ENCODE measurements at places on chromosomes 2 and 18.

DNA sequence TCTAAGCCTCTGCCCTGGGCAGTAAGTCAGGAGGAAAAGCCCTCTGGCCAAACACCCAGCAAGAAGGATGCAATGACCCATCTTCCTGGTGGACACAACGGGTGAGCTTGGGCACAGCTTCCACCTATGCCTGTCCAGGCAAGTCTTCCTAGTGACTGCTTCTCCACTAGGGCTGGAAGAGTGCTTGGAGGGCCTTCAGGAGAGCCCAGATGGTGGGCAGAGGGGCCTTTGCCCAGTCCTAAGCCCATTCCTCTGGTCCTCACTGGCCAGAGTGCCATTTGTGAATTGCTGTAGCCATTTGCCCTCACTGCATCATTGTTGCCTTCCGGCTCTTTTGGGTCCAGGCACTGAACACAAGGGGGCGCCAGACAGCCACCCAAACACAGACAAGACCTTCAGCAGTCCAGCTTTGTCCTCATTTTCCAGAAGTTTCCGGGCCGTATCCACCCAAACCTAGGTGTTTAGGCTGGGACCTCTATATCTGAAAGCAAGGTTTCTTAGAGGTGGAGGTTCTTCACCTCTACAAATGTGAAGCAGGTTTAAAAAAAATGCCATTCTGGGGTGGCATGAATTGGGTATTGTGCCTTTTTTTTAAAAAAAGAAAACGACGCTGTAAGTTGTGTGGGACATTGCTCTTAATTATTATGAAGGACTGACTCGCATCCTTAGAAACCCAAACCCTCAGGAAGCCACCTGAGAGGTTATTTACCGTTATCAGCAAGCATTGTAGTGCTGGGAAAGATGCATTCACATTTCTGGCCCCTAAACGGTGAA is 29.5 kb downstream of the PAX8 start:
- DNase-seq: peak; percentile 62

DNA sequence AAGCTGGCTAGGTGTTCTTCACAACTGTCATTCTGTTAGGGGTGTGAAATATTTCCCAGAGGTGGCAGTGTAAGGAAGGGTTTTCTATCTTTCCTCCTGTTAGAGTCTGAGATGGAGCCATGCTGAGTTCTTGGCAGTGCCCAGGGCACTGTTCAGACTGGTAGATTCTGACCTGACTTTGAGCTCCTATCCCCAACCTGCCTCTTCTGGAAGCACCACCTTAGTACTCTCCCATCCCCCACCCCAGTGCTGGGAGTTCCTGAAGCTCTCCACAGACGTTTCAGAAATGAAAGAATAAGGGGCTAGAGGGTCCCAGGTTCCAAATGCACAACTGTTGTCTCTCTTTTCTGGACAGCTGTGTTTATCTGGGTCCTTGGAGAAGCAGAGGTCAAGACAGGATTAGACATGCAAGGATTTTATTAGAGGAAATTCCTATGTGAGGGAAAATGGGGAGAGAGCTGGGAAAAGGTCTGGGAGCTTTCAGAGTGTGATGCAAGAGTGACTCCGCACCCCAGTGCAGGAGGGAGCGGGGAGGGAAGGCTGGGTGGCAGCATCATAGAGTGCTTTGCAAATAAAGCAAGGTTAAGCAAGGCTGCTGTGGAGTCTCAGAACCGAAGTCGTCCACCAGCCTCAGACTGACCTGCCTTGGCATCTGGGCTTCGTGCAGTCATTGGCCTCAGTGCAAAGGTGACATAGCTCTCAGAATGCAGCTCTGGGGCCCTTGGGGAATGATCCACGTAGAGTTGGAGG is 75.5 kb downstream of the SLC4A3 start:
- DNase-seq: no peak

DNA sequence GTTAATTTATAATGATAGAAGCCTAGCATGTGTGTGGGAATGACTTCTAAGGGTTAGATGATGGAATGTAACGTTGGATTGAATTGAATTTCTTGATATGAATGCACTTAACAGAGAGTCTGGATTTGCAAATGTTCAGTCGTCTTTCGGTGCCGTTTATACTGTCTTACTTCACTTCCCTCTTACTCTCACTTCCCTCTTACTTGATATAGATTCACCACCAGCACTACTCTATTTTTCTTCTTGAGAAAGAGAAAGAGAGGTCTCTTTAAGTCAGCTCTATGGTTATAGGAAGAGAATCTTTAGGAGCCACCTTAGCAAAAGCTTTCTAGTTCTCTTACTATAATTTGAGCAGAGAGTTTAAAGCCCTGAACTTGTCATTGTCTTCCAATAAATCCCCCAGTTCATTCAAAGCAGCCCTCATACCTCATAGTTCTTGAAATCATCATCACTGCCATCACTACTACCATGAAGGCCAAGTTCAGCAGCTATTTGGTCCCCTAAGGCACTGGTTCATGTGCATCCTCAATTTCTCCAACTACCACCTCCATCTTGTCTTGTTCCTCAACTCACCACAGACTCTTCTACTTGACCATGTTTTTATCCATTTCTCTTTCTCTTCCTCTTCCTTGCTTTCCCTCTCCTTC is 501.7 kb upstream of the TCF4 start:
- no peak for DNase-seq

DNA sequence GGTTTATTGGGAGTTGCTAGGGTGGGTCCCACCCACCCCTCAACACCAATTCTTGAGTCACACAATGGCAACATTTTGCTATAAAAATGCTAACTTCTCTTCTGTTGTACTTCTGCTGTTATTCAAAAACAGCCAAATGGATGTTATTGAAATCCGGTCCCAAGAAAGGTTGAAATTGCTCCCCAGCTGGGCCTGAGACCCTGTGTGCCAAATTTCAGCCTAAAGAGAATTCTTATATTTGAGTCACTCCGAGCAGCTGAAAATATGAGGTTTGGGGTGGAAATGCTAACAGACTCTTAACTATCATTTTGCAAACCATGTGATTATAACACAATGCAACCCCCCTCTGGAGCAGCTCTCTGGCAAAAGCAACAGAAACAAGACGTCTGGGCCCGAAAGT is 27.0 kb upstream of the ACVR1 start:
- DNase-seq: no peak

DNA sequence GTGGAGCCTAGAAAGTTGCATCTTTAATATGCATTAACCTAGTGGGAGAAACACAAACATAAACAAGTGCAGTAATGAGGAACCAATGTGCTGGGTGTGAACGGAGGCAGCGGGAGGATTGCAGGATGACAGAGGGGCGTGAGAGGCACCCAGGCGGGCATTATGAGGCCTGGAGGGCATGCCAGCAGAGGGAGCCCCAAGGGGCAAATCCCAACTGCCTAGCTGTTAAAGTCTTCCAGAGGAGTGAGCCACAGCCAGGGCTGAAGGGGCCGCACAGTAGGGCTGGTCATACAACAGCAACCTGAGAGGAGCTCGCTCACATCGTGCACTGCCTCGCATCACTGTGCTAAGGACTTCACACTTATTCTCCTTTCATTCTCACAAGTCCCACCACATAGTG is 13.3 kb upstream of the PRELID3A start:
- DNase-seq: no peak

DNA sequence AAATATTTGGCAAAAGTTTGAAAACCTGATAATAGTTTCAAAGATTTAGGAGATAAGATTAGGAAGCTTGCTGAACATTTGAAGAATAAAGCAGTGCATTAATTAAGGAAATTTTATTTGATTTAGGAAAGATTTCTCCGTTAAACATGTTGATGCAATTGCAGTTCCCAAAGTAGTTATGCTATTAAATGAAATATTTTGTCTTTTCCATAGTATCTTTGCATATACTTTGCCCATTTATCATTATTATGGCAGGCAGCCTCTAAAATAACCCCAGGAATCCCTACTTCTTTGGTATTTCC is 136.5 kb downstream of the MREG start:
- DNase-seq: no peak

GRCh38 chr2:241804326-241805229 is 4.4 kb upstream of the NEU4 start:
- no peak for DNase-seq

- DNase-seq: no peak
Measured at GRCh38 chr2:133169274-133169912, 398.9 kb downstream of the NCKAP5 start.

DNA sequence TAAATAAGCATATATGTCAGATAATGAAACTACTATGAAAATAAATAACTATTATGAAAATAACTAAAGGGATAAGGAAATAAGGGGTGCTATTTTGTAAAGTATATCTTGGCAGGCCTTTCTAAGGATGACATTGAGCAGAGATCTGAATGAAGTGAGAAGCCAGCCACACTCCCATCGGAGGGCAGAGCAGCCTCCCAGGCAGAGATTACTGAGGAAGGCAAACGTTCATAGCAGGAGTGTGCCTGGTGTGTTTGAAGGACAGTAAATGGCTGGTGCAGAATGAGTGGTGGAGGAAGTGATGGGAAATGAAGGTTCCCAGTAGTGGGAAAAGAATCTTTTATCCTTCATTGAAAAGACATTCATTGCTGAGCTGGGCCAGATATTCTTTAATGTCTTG is 62.5 kb downstream of the SPHKAP start:
- DNase-seq: no peak

- no peak for DNase-seq
Measured at GRCh38 chr2:155839991-155840390, 492.5 kb downstream of the NR4A2 start.

DNA sequence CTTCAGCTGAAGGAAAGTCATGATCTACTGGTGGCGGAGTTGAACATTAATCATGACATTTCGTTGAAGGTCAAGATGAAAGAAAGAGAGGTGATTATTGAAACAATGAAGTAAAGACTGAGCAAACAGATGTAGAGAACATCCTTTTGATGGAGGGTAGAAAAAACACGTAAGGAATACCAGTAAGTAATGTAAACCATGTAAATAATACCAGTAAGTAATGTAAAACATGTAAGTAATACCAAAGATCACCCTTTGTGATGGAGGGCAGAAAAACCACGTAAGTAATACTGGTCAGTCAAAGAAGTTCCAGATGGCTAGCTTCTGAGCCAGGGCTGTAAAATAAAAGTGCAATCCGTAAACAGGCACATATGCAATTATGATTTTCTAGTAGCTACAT is 1387.7 kb downstream of the SUCLG1 start:
- DNase-seq: no peak

DNA sequence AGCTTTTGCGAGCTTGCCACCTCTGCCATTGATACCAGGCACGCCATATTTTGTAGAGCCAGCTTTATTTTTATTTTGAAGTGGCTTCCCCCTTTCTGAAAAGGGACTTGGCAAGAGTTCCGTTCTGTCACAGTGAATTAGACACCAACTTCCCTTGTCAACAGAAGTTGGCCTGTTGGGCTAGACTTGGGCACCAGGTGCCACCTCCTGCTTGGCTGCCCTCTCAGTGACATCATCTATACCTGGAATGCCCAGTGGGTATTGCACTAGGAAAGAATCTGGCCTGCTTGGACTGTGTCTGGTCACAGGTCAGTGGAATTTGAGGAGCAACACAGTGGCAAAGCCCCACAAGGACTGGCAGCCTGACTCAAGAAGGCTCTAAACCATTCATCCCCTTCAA is 101.0 kb downstream of the BCL2L11 start:
- DNase-seq: no peak

DNA sequence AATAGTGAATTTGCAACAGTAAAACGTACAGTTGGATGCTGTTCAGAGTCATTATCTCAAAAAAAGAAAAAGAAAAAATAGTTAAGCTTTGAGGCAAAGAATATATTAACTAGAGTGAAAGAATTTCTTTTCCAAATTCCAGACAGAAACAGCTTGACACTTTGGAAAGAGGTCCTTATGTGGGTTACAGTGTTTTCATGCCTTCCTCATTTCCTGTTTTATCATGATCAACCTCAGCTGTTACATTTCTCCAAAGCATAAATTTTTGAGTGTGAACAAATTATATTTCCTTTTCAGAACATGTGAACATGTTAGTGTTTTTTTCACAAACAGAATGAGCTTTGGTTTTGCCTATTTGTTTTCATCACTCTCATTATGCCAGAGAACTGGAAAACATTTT is 13.6 kb downstream of the FRZB start:
- DNase-seq: no peak

DNA sequence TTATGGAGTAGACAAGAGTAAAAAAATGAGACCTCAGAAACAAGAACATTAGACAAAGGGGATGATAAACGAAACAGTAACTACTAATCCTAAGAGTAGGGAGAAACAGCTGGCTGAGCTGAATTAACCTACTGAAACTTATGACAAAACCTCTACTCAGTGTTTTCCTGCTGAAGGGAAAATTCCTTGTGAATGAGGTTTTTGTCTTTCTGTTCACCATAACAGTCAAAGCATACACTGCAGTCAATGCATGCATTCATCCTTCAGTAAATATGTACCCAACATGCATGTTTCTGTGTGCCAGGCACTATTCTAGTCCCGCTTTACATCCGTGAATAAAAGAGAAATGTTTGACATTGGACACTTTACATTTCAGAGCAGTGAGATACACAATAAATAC is 805.6 kb upstream of the KLHL29 start:
- DNase-seq: peak; percentile 93

DNA sequence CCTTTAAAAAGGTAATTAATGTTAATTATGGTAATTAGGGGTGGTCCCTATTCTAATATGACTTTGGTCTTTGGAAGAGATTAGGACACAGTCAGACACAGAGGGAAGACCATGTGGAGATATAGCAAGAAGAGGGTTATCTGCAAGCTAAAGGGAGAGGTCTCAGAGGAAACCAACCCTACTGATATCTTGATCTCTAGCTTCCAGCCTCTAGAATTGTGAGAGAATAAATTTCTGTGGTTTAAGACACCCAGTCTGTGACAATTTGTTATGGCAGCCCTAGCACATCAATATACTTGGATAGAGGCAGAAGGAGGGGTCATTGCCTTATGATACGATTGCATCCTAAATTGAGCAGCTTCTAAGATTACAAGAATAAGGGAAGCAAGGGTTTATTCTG is 21.3 kb upstream of the NT5C1B start:
- DNase-seq: no peak

DNA sequence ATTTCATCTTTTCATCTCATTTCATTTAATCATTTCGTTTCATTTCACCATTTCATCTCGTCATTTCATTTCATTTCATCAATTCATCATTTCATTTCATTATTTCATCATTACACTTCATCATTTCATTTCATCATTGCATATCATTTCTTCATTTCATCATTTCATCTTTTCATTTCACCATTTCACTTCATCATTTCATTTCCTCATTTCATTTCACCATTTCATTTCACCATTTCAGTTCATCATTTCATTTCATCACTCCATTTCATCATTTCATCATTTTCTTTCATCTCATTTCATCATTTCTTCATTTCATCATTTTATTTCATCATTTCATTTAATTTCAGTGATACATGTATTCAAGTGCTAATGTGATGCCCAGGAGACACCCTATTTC is 127.1 kb downstream of the ANKRD30BL start:
- DNase-seq: no peak

- DNase-seq: no peak
Measured at GRCh38 chr2:211376410-211376809, 820.0 kb downstream of the CPS1 start.

DNA sequence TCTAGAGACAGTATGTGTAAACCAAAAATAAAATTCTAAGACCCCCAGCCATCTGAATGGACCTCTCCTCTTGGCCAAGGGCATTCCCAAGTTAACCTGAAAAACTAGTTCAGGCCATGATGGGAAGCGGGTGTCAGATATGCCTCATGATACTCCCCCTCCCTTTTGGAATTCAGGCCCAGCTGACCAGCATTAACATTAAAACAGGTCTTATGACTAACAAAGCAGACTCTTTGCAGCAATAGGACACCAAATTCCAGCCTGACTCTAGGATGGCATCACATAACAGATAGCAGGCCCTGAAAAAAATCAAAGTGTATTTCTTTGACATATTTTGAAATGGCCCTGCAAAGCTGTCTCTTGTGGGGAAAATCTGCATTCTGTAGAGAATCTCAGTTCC is 73.3 kb upstream of the L3MBTL4 start:
- no peak for DNase-seq

All from foreskin melanocyte (primary cell).